ENCODE measurements at places on chromosomes 13 and 19.

- peak; percentile 67 for DNase-seq
These were observed 19.9 kb downstream of the KDM4B start for GRCh38 chr19:4988770-4989251.

GRCh38 chr13:58340895-58341294, 709.4 kb downstream of the PCDH17 start:
- no peak for DNase-seq

GRCh38 chr19:10018263-10018662, 5.0 kb downstream of the RDH8 start:
- no peak for DNase-seq

GRCh38 chr19:46654621-46655152, 6.3 kb downstream of the DACT3 start:
- DNase-seq, result no peak

- no peak for DNase-seq
These were observed 330.4 kb upstream of the NBEA start for GRCh38 chr13:34611671-34612070.

DNA sequence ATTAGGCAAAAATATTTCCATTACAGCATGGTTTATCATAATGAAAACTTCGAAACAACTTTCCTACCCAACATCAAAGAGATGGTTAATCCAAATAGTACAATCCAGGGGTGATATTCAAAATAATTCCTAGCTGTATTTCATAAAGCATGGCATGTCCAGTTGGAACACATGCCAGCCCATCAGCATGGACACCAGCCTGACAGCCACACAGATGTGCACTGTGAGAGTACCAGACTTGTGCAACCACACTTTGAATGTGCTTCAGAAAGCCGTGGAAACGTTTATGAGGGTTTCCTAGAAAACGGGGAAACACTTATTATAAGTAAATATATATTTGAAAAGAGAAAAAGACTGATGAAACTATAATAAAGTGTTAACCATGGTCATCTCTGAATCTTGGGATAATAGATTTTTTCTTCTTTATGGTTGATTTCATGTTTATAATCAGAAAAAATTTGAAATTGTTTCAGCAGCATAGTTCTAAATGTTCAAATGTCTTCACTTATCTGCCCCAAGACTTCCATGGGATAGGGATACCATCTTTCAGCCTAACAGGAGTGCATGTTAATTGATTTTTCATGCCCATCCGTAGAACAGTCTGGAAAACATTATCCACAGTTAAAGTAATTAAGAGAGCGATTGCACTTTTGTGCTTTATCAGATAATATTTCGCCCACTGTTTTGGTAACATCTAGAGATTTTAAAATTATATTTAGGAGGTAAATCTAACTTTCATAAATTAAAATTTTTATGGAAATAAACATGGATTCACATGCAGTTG, 242.6 kb upstream of the IRS2 start:
- DNase-seq, result no peak

DNA sequence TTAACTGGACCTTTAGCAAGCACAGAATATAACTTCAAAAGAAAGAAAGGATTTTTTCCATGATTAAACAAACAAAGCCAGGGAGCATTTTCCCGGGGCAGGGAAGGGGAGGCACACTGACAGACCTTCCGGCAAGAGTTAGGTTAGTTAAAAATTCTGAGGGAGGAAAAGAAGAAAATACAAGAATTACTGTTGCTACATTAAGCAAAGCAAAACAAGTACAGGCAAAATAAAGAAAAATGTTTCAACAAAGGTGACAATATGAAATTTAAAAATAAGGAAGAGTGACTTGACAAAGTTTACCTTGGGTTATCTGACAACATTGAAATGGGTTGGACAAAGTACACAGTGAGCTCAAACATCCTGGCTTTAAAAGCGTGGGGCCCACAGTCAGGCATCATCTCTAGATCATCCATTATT, 51.5 kb downstream of the KLF12 start:
- DNase-seq, result no peak

Data from WERI-Rb-1 (cell line).